ENCODE measurements at places on chromosomes 2 and 18. TPM values are rescaled to one million over a fixed set of nuclear protein-coding genes. Genes with fewer than 3 reads are reported as not detected.

The CYP27A1 gene
- polyA plus RNA-seq: 30.3 TPM

The DSG4 gene
- not detected for polyA plus RNA-seq

DNA sequence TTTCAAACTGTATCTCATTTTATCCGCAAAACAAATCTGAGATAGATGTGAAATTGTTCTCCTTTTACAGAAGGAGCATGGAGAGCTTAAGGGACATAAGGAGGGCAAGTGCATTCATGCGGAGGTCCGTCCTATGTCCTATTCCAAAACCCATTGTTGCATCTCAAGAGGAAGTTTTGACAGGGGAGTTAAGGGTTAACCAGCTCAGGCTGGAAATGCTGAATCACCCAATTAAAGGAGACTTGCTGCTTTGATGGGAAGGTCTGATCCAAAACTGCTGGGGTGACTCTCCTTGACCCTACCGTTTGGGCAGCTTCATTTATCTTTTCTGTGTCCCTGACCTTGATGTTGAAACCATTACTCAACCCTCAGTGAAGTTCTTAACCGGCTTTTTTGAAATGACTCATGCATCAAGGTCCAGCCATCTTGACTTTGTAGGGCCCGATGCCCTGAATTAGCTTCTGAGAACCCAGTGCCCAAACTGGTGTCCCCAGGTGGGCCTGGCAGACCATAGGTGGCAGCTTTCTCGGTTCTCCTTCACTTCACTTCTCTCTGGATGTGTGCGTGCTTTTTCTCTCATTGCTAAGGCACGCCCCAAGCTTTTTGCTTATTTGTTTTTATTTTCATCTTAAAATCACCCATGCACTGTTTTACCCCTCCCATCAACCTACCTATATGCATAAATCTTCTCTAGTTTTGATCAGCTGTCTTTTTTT, 15.9 kb upstream of the TXNDC2 start:
- no peak for DNase-seq

DNA sequence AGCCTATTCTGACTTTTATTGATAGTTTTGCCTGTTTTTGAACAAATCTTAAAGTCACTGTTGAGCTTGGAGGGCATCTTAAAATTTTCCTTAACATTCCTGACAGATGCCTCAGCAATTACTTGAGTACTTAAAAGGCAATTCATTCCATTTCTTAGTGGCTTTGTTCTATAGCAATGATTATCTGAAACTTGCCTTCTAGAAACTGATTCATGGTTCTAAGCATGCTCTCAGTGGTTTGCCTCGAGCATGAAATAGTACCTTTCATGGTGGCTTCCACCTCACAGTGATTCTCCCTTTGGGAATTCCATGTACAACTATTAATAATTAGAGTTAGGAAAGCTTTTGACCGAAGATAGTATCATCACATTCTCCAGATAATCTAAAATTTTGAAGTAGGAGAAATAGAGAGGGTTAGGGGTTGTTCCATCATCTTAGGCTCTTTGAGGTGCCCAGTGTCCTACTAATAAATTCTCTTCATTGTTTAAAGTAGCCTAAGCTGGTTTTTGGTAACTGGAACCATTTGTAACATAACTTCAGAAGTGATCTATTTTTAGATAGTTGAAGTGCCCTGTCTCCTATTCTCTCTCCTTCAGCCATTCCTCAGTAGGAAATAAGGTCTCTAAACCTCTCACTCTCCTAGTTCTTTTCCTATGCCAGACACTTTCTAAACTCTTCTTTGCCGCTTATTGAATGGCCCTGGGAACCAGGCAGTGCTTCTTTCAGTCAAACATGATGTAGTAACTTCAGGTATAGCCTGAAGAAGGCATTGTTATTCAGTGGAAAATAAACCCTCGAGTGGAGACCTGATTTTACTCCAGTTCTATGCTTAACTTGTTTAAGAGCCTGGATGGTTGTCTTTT, 156.1 kb downstream of the HAUS1 start:
- DNase-seq: no peak

All from right lung (tissue), 10 donors.